ENCODE measurements at places on chromosomes 2 and 18. TPM values are rescaled to one million over a fixed set of nuclear protein-coding genes. Genes with fewer than 3 reads are reported as not detected.

PUS10 gene
- 5.2 TPM for total RNA-seq

DPYSL5 gene
- total RNA-seq: not detected

LBX2 gene
- 0.94 TPM for total RNA-seq

ZBTB7C gene
- total RNA-seq: not detected

AQP12B gene
- total RNA-seq: not detected

LRP1B gene
- total RNA-seq: 0.12 TPM

FSHR gene
- total RNA-seq: not detected

KATNAL2 gene
- 4.6 TPM for total RNA-seq
